Cardiac muscle cell (in vitro differentiated cells and primary cell): ENCODE measurements at places on chromosomes 11 and 22. TPM values are rescaled to one million over a fixed set of nuclear protein-coding genes. Genes with fewer than 3 reads are reported as not detected.

PRODH gene
- polyA plus RNA-seq, result 3.4 and 5.1 TPM in 2 replicates

CHEK1 gene
- 11.4 and 15.6 TPM in 2 replicates for polyA plus RNA-seq

TTC38 gene
- 35.1 and 35.5 TPM in 2 replicates for polyA plus RNA-seq

SULT4A1 gene
- 1.3 and 3.7 TPM in 2 replicates for polyA plus RNA-seq

PIH1D2 gene
- 0.36 and 5.9 TPM in 2 replicates for polyA plus RNA-seq

C22orf42 gene
- polyA plus RNA-seq, result not detected in 2 replicates

CRYAB gene
- polyA plus RNA-seq, result 31.3 and 91.8 TPM in 2 replicates

OR52E4 gene
- not detected in 2 replicates for polyA plus RNA-seq

OR2AG1 gene
- 0.04 and 0.09 TPM in 2 replicates for polyA plus RNA-seq

MS4A4A gene
- polyA plus RNA-seq, result not detected in 2 replicates

TCN1 gene
- polyA plus RNA-seq, result not detected in 2 replicates

PTPRCAP gene
- 2.5 and 3.2 TPM in 2 replicates for polyA plus RNA-seq

PNPLA5 gene
- not detected in 2 replicates for polyA plus RNA-seq

OR51M1 gene
- not detected in 2 replicates for polyA plus RNA-seq

SLC17A6 gene
- polyA plus RNA-seq, result 0.11 TPM in 1 of 2 replicates, not detected in the other

WT1 gene
- 0.70 and 3.0 TPM in 2 replicates for polyA plus RNA-seq

SCUBE1 gene
- polyA plus RNA-seq, result 2.1 and 8.7 TPM in 2 replicates

MUS81 gene
- 80.3 and 82.7 TPM in 2 replicates for polyA plus RNA-seq

EHD1 gene
- polyA plus RNA-seq, result 57.4 and 70.0 TPM in 2 replicates

XPNPEP3 gene
- polyA plus RNA-seq, result 15.8 and 22.2 TPM in 2 replicates

KCNJ11 gene
- 4.7 and 10.1 TPM in 2 replicates for polyA plus RNA-seq

ADAMTS15 gene
- polyA plus RNA-seq, result 2.2 and 2.4 TPM in 2 replicates

FOLR2 gene
- not detected in 2 replicates for polyA plus RNA-seq

ZNF408 gene
- polyA plus RNA-seq, result 16.8 and 23.1 TPM in 2 replicates

MUC5B gene
- polyA plus RNA-seq, result not detected in 2 replicates

OR51E2 gene
- not detected in 2 replicates for polyA plus RNA-seq

CRELD2 gene
- 37.6 and 112 TPM in 2 replicates for polyA plus RNA-seq

C11orf86 gene
- polyA plus RNA-seq, result not detected in 2 replicates

TBCEL gene
- 17.7 and 21.8 TPM in 2 replicates for polyA plus RNA-seq

DDTL gene
- 11.9 and 13.8 TPM in 2 replicates for polyA plus RNA-seq
